ENCODE measurements at places on chromosomes 5 and 9. TPM values are rescaled to one million over a fixed set of nuclear protein-coding genes. Genes with fewer than 3 reads are reported as not detected.
A peak's percentile ranks its signal among the peaks of the same experiment; 100 is the strongest.

DNA sequence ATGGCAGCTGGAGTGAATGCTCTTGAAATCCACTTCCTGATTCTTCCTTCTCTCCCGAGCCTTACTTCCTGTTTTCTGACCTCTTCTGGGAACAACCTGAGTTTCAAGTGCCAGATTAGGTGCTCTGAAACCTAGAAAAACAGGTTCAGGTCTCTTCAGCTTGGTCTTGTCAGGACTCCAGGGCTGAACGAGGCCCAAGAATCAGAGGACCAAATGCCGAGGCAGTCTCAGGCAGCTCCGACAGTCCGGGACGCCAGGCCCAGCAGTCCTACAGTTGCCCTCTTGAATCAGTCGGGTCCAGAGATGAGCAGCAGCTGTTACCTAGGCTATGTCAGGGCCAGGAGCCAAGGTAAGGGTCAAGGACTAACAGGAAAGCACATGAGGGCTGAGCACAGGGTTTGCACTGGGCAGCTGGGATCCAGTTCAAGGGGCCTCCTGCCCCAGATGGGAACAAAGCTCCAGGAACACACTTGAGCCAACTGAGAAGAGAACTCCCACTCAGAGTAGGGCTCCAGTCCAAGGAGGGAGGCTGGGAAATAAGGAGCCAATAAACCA, 38.3 kb upstream of the ADRA1B start:
- no peaks in the 10 kb centered on the region for H3K27me3 ChIP-seq
- no peak overlapping the region for H3K4me3 ChIP-seq
- no peaks in the 10 kb centered on the region for H3K36me3 ChIP-seq
- peak; percentile 85 for DNase-seq

DNA sequence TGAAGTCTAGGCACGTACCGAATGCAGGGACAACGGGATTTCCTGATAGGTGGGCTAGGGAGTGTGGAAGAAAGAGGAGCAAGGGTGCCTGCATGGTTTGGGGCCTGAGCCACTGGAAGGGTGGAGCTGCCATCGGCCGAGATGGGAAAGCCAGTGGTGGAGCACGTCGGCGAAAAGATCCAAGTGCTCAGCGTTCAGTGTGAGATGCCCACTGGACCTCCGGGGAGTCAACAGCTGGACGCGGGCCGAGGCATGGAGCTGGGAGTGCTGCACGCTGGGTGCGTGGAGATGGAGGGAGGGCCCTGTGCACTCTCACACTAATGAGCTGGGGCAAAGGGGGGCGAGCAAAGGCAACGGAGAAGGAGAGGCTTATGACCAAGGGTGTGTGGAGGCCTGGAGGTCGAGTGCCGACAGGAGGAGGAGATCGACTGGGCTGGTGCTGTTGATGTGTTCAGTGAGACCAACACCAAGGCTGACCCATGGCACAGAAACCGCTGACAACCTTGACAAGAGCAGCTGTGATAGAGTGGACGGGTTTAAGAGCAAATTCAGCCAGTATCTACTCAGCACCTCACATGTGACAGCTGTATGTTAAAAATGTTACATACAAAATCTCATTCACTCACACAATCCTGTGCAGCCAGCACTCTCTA, 85.7 kb downstream of the STK10 start:
- DNase-seq = no peak
- H3K36me3 ChIP-seq = no peaks in the 10 kb centered on the region
- no peak overlapping the region for H3K27ac ChIP-seq
- no peaks in the 10 kb centered on the region for H3K27me3 ChIP-seq
- no peaks in the 10 kb centered on the region for H3K4me1 ChIP-seq

GRCh38 chr5:42600441-42600840, 156.2 kb upstream of the CCDC152 start:
- peaks cover 53% of the 10 kb centered on the region for H3K4me1 ChIP-seq
- H3K27ac ChIP-seq = no peak overlapping the region
- H3K4me3 ChIP-seq = no peak overlapping the region

- H3K4me1 ChIP-seq = no peaks in the 10 kb centered on the region
- DNase-seq = no peak
- no peaks in the 10 kb centered on the region for H3K27me3 ChIP-seq
These were observed 236.0 kb upstream of the ZNF462 start for GRCh38 chr9:106626936-106627335.

- DNase-seq = no peak
- peaks cover 12% of the 10 kb centered on the region for H3K27me3 ChIP-seq
- H3K27ac ChIP-seq = no peak overlapping the region
- no peak overlapping the region for H3K4me3 ChIP-seq
- no peaks in the 10 kb centered on the region for H3K36me3 ChIP-seq
These were observed 13.1 kb downstream of the LRRC26 start for GRCh38 chr9:137156567-137157375.

GRCh38 chr9:93859431-93860215, 95.5 kb downstream of the BARX1 start:
- H3K4me1 ChIP-seq = no peaks in the 10 kb centered on the region
- H3K36me3 ChIP-seq = no peaks in the 10 kb centered on the region
- H3K27ac ChIP-seq = no peak overlapping the region
- no peak for DNase-seq

The CARD6 gene
- total RNA-seq = 3.0 TPM

The WNK2 gene
- total RNA-seq = 1.2 TPM

The CATSPER3 gene
- not detected for total RNA-seq

The TCF7 gene
- 2.6 TPM for total RNA-seq
